ENCODE measurements at places on chromosomes 4 and X.

GRCh38 chrX:10011991-10012390, 44.8 kb downstream of the CLDN34 start:
- DNase-seq, result no peak

DNA sequence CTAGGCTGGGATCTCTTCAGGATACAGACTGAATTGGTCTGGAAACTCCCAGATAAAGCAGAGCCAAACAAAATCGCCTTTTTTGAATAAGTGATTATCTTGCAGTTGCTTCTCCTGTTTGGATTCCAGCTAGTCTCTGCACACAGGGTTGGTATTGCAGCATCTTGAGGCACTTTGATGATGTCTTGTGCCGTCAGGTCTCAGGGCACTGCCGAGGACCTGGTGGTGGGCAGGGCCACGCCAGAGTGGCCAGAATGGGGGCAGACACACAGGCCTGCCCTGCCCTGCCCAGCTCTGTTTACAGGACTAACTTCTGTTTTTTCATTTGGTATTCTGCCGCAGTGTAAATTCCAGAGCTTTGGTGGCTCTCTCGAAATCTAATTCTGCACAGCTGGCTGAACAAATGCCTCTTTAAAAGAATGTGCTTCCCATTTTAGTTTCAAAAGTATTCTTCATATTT, 276.1 kb downstream of the NR3C2 start:
- DNase-seq, result no peak

- DNase-seq, result no peak
Observed at GRCh38 chr4:38002451-38003071, 42.4 kb downstream of the PTTG2 start.

GRCh38 chr4:2943364-2944090, 19.7 kb downstream of the NOP14 start:
- DNase-seq, result no peak

DNA sequence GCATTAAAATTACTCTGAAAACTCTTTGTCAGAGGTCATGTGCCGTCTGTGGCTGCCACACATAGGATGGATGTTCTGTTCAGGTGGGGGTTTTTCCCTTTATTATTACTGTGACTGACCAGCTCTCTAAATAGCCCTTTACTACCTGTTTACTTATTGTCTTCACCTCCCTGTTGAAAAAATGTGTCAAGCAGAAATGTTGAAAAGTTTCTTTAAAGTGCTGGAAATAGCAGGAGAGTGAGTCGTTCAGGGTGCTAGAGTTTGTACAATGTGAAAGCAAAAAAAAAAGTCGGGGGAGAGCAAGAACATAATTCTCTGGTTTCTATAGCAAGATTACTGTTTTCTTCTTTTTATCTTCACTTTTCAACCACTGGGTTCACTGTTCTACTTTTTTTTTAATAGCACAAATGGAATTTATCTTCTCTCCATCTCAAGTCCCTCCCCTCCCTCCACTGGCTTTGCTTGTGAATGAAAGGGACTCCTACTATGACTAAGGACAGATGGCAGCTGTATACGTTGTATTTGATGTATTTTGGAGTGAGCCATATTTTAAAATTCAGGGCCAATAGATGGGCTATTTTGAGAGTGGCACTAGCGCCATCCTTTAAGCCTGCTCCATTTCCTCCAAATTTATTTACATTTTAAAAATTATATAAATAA, 33.3 kb downstream of the ARX start:
- no peak for DNase-seq

- DNase-seq, result no peak
Observed at GRCh38 chr4:187172340-187172761, 448.7 kb upstream of the FAT1 start.

- DNase-seq, result no peak
Observed at GRCh38 chrX:54640736-54641135, 110.7 kb downstream of the GNL3L start.

DNA sequence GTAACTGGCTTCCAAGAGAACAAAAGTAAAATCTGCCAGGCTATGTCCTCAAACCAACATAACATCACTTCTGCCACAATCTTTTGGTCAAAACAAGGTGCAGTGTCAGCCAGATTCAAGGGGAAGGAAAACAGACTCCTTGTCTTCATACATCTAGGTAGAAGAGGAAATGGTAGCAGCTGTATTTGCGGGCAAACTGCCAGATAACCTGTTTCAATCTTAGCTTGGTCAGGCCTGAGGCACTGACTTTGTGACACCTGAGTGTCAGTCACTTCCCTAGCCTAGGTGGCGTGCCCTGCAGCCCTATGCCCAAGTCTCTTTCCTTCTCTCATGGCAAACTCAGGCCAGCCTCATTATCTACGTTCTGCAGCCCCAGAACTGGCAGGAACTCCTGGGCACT, 146.2 kb upstream of the JADE1 start:
- DNase-seq, result no peak

DNA sequence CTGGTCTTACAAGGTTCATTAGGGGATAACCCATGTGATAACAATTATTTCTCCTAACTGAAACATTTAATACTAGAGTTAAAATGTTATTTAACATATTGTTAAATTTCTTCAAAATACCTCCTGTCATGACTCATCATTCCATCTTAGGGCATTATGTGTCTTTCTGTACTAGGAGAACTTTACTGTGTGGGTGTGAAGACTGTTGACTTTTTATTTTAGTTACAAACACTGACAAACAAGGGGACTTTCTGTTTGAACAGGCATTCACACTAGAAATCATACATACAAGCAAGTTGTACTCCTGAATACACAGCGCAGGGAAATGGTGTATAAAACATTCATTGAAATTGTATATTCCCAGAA, 175.9 kb downstream of the FBXW7 start:
- DNase-seq, result no peak

GRCh38 chr4:55343887-55344286, 2.2 kb upstream of the SRD5A3 start:
- no peak for DNase-seq

DNA sequence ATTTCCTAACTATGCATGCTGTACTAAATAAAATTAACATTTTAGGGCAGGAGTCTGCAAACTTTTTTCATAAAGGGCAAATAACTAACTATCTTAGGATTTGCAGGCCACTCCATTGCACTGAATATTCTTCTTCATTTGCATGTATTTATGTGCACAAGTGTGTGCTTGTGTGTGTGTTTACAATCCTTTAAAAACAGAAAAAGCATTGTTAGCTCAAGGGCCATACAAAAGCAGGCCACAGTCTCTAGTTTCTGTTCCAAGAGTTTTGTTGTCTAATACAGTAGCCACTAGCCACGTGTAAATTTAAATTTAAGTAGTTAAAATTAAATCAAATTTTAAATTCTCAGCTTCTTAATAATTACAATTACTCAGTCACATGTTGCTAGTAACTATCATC, 621.8 kb downstream of the TMA16 start:
- no peak for DNase-seq

DNA sequence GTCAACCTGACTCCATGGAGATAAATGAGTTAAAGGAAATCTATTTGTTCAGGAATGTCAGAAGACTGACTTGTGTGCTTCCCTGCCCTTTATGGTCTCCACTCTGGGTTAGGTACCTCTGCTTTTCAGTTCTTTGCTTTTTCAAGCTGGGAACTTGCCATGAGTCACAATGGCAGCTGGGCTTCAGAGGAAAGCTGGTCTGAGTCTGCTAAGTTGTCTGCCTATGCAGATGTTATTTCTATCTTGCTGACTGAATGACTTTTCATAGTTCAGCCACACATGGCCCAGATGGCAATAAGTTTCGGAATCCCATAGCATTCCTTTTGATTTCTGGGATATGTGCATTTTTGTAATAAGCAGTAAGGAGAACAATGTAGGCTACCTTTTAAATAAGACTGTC, 337.9 kb upstream of the FGF13 start:
- DNase-seq, result no peak

DNA sequence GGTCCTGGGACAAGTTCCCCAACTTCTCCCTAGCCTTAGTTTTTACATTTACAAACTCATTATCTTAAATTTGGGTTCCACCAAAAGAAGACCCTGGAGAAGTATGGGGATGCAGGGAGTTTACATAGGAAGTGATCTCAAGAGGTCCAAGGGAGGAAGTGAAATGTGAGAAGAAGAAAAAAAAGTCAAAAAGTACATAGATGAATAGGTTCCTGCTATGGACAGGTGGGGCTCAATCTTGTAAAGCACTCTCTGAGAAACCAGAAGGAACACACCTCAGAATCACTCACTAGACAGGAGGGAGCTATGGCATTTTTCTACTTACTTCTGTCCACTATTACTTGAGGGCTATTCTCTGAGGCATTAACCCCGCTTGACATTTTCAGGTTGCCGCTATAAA, 56.6 kb downstream of the ARHGAP6 start:
- no peak for DNase-seq

DNA sequence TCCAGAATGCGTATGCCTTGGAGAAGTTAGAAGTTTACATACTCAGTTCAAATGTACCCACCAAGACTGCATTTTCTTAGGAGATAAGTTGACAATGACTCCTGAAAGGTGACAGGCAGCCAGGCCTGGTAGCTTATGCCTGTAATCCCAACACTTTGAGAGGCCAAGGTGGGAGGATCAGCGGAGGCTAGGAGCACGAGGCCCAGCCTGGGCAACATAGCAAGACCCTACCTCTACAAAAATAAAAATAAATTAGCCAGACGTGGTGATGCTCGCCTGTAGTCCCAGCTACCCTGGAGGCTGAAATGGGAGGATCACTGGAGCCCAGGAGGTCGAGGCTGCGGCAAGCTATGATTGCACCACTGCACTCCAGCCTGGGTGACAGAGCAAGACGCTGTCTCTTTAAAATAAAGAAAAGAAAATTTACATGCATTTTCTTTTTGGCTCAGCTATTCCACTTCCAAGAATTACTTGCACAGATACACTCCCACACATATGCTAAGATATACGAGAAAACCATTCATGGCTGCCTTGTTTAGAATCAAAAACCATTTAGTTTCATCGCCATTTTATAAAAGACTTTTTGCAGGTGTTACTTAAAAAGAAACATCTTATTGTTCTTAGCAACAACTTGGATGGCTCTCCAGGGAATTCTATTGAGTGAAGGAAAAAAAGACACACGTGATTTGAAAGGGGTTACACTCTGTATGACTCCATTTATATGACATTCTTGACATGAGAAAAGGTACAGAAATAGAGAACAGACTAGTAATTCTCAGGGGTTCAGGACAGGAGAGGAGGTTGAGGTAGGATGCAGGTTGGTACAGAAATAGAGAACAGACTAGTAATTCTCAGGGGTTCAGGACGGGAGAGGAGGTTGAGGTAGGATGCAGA, 66.3 kb downstream of the DHRSX start:
- no peak for DNase-seq
